ENCODE measurements at places on chromosomes 13 and 19.

GRCh38 chr19:45994456-45994997, 740 bp upstream of the CCDC61 start:
- no peak for DNase-seq

GRCh38 chr19:2337329-2337707, 8.8 kb downstream of the SPPL2B start:
- DNase-seq: no peak

DNA sequence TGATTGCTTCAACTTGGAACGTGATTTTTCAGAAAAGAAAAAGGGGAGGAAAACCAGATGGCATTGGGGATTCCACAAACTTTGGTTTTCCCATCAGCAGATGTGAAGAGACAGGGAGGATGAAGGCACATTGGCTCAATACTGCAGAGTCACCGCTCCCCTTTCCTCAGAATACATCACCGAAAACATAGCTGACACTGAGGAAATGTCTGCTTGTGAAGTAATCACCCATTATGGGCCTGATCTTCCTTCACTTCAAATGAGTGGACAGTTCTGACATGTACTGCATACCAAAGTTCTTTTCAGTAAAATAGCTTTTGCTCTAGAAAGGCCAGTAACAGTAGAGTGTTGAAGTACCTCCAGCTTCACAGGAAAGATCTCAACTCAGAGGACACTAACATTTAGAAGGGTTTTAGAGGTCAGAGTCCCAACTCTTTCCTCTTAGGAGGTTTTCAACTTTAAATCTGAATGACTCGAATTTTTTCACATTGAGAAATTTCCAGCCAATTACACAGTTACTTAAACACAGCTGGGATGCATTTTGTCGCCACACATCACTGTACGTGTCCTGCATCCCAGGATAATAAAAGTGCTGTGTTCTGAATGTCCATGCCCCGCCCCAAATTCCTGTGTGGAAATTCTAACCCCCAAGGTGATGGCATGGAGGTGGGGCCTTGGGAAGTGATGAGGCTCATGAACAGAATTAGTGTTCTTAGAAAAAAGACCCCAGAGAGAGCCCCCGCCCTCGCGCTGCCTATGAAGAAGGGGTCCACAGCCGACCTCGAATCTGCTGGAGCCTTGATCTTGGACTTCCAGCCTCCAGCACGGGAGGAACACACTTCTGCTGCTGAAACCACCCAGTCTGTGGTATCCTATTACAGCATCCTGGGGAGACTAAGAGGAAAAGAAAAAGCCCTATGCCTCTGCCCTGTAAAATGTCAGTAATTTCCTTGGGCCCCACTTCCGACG, 77.7 kb downstream of the COL4A1 start:
- DNase-seq: no peak

DNA sequence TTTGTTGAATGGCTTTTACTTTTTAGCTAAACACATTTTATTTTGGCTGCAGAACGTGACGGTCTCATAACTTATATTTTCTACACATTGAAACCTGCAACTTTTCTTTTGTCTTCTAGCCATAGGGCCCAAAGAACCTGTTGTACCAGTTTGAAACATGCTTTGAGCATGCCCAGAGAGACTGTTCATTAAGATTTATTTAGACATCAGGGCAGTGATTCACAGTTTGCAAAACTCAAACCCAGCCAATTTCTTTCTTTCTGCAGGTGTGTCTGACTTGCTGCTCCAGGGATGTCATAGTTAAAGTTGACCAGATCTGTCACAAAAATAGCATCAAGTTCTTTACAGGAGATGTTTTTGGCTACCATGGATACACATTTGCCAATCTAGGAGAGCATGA, 22.0 kb downstream of the SAE1 start:
- DNase-seq: no peak

DNA sequence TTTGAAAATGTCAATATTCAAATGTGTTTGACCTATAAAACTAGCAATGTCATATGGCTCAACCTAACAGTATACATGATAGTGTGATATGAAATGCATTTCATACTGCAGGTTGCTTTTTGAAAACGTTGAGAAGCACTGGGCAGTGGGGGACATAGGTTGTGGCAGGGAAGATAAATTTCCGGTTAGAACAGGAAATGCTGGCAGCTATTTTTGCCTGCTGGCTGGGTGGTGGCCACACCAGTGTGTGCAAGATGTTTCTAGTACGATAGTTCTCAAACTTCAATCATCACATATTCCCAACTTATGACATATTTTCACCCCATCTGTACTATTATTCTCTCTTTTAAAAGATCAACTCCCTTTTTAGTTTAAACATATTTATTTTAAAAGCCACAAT, 17.2 kb downstream of the FXYD5 start:
- no peak for DNase-seq

GRCh38 chr19:35153701-35154524, 622 bp upstream of the FXYD5 start:
- DNase-seq: no peak

DNA sequence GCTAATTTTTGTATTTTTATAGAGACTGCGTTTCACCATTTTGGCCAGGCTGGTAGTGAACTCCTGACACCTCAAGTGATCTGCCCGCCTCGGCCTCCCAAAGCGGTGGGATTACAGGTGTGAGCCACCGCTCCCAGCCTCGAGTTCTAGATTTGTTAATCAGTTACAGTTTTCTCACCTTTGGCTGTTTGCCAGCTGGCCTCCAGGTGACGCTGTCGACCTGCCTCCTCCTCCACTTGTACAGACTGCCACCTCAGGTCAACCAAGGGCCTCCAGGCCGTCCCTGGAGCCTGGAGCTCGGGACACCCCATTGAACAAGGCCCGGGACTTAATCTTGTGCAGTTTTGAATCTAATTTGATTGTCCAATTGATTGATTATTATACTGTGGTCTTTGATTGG, 45.5 kb downstream of the IER2 start:
- DNase-seq: no peak

DNA sequence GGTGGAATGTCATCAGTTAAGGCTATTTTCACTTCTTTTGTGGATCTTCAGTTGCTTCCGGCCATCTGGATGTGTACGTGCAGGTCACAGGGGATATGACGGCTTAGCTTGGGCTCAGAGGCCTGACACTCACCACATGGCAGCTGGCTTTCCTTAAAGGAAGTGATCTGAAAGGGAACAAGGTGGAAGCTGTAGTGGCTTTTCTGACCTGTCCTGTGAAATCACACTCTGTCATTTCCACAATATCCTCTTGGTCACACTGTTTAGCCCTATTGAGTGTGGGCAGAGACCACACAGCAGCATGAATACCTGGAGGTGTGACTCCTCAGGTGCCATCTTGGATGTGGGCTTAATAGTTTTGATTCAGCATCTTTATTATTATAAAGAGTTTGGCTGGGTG, 4.5 kb upstream of the BAX start:
- no peak for DNase-seq

DNA sequence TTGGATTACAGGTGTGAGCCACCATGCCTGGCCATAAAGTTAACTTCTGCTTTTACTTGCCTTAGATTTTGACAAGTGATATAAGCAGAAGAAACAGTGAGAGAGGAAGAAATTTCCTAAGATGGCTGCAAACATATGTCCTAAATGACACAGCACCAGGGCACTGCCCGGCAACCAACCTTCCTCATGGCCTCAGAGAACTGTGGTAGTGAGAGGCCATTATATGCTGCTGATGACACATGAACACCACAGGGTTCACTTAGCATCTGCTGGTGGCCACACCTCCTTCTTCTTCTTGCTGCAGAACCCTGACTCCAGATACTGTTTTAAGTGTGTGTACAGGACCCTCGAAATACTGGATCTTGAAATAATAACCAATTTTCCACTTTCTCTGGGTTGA, 88.2 kb downstream of the KCTD12 start:
- no peak for DNase-seq

DNA sequence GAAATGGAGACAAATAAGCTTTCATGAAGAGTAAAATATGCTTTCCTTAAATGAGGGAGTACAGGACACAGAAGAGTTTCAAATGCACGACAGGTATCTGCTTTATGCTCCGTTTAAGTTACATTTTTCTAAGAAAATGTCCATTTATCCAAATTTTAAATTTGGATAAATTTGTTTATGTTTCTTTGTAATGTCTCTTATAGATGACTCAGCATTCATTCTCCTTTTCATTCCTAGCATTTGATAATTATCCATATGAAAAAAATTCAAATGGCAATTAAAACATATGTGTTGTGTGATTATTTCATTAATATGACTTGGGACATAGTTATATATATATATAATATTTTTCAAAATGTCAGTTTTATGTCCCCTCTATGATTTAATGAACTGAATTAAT, 1449.3 kb downstream of the SLITRK1 start:
- DNase-seq: no peak

DNA sequence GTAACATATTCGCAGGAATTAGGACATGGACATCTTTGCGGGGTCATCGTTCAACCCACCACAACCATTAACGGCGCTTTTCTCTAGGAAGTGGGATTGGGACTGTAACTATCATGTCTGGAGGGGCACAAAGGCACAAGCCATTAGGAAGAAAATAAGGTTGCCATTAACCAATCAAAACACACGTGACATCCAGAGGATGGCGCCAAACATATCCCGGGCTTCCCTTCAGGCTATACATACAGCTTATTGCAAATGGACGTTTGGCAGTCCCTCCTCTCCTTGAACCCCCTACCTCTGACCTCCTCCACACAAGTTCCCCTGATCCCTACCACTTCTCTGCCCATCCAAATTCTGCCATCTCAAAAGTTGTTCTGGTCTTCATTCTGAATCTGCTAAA, 26.6 kb upstream of the GSX1 start:
- no peak for DNase-seq

GRCh38 chr19:495081-495401, 1.2 kb upstream of the MADCAM1 start:
- DNase-seq: no peak

DNA sequence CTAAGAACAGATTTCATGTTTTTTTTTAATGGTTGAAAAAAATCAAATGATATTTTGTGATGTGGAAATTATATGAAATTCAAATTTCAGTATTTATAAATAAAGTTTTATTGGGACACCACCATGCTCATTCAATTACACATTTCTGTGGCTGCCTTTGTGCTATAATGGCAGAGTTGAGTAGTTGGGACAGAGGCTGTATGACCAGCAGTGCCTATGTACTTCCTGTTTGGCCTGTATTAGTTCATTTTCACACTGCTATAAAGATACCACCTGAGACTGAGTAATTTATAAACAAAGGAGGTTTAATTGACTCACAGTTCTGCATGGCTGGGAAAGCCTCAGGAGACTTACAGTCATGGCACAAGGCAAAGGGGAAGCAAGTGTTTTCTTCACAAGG, 33.6 kb downstream of the AKAP11 start:
- DNase-seq: no peak

DNA sequence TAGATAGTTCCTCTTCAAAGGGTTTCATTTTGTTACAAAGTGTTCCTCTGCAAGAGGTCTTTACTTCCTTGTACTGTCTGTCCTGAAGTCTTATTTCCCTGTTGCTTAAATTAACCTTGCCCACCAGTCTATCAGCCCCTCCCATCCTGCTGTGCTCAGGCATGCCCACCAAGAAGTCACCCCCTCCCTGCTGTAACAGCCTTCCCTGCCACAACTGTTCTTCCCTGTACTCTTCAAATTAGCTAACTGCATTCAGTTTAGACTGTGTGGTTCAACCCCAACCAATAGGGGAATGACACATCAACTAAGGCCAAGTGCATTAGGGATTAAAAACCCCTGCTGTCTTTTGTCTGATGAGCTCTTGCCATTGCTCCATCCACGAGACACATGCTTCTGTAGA, 34.4 kb upstream of the ZNF562 start:
- no peak for DNase-seq

GRCh38 chr19:53511933-53512374, 26.0 kb upstream of the ZNF331 start:
- peak; percentile 63 for DNase-seq

DNA sequence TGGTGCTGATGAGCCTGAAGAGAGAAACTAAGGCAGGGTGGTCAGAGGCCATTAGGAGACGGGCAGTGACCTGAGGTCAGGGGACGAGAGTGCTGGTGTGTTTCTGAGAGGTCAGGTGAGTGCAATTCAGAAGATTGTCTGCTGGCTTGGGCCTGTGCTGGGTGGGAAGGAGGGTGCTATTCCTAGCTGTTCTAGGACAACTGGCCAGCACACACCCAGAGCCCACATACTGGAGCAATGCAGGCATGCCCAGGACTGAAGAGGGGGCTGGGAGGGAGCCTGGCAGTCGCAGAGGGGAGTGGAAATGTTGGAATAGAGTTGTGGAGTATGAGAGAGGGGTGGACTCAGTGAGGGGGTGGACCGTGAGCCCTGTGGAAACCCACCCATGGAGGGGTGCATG, 16.5 kb downstream of the ARHGEF7 start:
- no peak for DNase-seq

GRCh38 chr13:74040200-74040599, 94.0 kb downstream of the KLF12 start:
- DNase-seq: no peak

DNA sequence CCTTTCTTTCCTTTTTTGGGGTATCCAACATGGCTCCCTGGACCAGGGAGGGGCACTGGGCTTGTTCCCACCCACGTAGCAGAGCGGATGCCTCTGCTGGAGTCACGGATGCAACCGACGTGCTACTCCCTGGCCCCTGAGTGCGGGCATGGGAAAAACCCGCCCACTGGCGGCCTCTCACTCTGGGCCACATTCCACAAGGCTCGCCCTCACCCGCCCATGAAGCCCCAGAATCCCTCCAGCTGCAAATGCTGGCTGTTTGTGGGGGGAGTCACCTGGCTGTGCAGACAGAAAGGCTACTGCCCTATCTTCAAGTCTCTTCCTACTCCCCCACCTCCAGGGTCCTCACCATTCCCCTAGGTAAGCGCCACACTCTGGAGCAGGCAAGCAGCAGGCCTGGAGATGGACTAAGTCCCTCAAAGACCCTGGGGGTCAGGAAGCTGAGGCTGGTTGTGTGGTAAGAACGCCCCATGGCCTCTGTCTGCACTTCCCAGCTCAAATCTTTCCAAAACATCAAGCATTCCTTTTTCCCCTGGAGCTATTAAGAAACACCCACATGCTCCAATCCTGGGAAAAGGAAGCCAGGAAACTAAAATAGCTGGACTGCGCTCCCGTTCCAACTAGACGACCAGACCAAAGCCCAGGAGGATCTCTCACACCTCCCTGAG, 17.9 kb upstream of the EPHX3 start:
- DNase-seq: peak; percentile 77

GRCh38 chr13:48507021-48507420, 25.9 kb downstream of the RCBTB2 start:
- no peak for DNase-seq

GRCh38 chr19:7643031-7643415, 6.1 kb downstream of the STXBP2 start:
- DNase-seq: no peak
